ENCODE measurements at places on chromosomes 7 and 10.
A peak's percentile ranks its signal among the peaks of the same experiment; 100 is the strongest.

DNA sequence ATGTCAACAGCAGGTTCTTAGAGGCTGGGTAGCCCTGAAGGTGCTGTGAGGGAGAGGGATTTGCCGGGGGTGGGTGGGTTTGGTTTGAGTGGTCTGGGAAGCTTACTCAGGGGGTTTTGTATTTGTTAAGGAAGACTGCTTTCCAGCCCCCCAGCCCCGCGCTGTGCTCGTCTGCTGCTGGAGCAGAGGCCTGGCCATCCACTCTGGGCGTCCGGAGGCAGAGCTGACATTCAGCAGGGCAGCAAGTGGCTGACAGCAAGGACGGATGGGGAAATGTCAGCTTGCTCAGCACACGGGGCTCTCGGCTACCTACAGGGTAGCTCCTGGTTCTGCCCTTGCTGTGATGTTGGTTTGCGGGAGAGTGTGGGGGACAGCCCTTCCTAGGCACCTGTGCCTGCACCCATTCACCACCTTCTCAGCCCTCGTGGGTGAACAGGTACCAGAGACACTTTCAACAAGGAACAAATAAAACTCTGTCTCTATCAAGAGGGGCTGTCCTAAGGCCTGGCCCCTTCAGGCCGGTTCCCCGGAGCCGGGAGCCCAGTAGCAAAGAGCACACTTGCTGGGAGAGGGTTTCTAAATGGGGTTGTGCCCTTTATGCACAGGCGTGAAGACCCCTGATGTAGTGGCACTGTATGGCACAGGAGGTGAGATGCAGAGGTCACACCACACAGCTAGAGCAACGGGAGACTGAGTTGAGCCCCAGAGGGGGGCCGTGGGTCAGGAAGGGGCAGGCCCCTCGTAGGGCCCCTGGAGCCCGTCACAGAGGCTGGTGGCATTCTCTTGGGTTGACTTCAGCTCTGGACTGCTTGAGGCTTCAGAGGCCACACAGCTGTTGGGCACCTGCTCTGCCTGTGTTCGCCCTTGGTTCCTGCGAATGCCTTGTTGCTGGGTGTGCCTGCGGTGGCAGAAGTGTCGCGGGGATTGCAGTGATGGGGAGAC is 72.2 kb upstream of the SHH start:
- DNase-seq: no peak

DNA sequence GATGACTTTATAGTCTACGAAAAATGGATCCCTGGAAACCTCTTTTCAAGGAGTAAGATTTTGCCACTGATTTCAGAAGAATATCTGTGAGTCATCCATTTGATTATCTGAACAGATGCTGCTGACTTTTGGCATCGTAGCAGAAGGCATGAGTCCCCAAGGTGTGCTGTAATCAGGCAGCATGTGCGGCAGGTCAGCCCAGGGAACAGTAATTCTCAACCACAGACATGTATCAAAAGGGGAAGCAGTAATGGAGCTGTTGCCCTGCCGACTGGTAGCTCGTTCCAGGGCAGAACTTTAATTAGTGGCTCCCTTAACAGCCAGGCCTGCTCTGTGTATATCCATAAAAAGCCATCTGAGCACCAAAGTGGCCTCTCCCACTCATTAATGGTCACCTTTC is 5.7 kb upstream of the VWC2 start:
- no peak for DNase-seq

DNA sequence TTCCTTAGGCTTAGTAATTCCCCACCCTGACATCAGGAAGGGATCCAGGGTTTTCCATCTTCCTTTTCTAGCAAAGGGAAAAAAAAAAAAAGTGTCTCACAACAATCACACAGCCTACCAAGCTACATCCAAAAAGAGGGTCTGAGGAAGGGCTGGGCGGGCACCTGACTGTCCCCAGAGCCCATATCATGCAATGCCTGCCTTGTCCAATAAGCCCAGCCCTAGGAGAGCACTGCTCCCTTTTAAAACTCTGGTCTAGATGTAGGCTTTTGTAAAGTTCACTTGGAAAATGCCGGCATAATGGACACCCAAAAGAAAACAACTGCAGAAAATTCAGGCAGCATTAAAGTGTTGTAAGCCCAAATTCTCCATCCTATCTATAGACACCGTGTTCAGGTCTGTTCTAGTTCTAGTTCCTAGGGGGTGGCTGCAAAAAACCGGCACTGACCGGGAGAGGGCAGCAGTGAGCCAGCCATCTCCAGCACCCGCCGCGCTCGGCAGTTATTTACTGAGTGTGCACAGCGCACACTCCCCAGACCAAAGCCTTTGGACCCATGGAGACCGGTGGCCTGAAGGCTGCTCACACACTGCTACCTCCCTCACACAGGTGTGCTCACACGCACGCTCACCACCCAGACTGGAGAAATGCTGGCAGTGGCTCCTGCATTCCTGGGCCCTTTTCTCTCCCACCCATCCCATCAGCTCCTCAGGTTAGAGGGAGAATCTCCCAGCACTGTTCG is 48.7 kb downstream of the PODXL start:
- peak; percentile 62 for DNase-seq

GRCh38 chr7:47328392-47329319 is 253.3 kb downstream of the TNS3 start:
- no peak for DNase-seq

- peak; percentile 14 for DNase-seq
Observed at GRCh38 chr7:128352153-128352537, 8.4 kb upstream of the RBM28 start.

DNA sequence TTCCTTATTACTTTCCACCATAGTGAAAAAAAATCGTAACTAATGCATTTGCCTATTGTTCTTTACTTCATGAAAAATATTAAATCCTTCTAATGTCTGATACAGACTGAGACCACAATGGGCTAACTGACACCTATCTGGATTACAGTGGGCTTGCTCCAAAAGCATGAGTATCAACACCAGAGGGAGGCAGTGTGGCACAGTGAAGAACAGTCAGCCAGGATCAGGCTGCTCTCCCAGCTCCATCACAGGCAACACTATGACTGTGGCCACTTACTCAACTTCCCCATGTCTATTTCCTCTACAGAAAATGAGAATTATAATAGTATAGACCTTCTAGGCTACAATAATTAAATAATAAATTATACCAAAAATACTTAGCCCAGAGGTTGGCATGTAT is 97.2 kb downstream of the SLC25A13 start:
- no peak for DNase-seq

Measured in fibroblast of skin of abdomen (primary cell).